Sciatic nerve (tissue), 2 donors: ENCODE measurements at places on chromosomes 4 and X.

DNA sequence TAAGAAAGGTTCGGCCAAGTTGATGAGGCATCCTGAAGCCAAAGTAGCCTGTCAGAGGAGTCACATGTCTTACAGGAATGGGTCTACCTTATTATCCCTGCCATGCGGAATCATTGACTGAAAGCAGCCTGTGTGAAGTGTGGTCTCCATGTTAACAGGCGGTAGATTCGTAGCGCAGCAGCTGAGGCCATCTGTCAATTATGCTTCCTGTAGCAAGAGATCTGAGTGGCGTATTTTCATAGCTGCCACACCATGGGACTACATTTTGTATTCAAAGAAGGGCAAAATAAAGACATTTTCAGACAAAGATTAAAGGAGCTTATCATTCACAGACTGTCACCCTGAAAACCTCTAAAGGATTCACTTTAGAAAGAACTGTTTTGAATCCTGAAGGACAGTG, 11.2 kb upstream of the MED14 start:
- no peak for DNase-seq

GRCh38 chr4:25767877-25768725, 94.7 kb downstream of the SEL1L3 start:
- DNase-seq: peak; percentile 68

- no peak for DNase-seq
Measured at GRCh38 chr4:19329077-19329476, 922.6 kb upstream of the SLIT2 start.

GRCh38 chr4:81806485-81806884, 334.8 kb upstream of the RASGEF1B start:
- no peak for DNase-seq

GRCh38 chrX:39692796-39693195, 405.0 kb downstream of the BCOR start:
- no peak for DNase-seq

GRCh38 chr4:104719539-104720230, 225.0 kb upstream of the CXXC4 start:
- no peak for DNase-seq

GRCh38 chr4:10295301-10295700, 161.9 kb downstream of the ZNF518B start:
- DNase-seq: no peak

DNA sequence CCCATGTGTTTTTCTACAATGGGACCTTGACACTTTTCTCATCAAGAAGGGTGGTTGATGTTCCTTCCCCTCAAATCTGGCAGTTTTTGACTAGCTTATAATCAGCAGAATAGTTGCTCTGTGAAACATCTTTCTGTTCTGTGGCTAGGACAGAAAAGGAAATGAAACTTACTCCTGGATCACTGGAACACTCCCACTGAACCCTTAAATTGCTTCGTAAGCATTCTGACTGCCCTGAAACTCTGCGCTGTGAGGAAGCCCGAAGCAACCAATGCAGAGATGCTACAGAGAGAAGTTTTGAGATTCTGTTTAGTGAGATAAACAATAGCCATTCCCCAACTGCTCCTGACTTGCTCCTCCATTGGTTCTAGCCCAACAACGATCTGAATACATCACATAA, 602.2 kb downstream of the CENPC start:
- no peak for DNase-seq

GRCh38 chr4:126087101-126087500, 772.3 kb downstream of the FAT4 start:
- DNase-seq: no peak

GRCh38 chr4:47617607-47618006, 132.5 kb downstream of the ATP10D start:
- no peak for DNase-seq

- DNase-seq: no peak
Measured at GRCh38 chr4:139085141-139085540, 69.6 kb downstream of the NOCT start.

DNA sequence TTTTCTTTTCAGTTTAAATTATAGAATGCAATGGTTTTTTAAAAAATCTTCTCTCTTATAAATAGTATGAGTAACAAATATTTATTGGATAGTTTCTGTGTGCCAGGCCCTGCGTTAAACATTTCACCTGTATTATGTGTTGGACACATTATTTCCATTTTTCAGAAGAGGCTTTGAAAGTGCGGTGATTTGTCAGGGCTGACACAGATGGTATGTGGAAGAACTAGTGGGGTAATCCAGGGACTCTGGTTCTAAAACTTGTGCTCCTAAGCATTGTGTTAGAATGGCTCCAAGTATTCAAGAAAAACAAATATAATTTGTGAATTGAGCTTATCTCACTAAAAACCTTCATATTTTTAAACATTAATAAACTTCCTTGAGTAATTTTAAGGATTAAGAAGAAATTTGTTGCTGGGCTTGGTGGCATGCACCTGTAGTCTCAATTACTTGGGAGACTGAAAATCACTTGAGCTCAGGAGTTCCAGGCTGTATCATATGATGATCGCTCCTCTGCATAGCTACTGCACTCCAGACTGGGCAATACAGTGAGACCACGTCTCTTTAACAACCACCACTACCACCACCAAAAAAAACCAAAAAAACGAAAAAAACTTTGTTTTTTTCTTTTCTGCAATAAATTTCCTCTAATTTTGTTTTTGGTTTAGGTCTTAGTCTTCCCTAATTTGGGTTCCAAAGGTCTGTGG, 40.0 kb downstream of the RAPGEF2 start:
- no peak for DNase-seq

DNA sequence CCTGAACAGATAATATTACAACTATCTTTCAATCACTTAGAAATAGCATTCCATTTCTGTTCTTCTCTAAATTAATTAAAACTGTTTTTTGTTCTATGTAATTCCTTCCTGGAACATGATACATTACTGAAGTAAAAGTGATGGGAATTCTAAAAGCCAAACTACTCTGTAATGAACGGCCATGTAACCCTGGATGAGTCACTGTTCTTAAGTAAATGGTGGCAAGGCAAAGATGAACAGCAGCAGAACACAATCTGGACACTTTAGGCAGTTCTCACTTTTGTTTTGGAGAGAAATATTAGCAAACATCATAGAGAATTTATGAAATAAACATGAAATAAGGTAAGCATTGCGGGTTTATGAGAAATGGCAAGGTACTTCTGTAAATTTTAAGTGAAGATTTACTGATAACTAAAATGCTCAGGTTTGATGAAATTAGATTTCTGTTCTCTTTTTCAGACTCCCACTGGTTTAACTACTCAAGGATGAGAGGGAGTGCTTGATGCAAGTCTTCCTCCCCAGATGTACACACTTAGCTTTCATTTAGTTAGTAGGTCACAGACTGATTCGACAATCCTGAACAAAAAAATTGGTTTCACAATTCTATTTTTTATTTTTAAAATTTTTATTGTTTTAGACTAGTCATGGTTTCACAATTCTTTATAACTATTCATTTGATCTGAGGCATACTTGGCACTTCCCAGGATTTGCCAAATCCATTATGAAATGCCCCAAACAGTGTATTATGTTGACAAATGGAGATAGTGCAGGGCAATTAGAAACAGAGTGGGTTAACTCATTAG, 964 bp upstream of the GPR82 start:
- DNase-seq: no peak

DNA sequence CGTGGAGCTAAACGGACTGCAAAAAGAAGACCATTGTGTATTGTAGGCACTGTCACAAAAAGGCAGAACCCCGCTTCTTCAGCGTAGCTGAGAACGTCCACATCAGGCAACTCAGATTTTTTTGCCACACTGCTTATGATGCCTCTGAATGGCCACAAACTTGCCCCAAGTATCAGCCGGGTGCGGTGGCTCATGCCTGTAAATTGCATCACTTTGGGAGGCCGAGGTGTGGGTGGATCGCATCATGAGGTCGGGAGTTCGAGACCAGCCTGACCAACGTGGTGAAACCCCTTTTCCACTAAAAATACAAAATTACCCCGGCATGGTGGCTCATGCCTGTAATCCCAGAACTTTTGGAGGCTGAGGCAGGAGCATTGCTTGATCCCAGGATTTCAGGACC, 14.9 kb upstream of the IL3RA start:
- DNase-seq: no peak

DNA sequence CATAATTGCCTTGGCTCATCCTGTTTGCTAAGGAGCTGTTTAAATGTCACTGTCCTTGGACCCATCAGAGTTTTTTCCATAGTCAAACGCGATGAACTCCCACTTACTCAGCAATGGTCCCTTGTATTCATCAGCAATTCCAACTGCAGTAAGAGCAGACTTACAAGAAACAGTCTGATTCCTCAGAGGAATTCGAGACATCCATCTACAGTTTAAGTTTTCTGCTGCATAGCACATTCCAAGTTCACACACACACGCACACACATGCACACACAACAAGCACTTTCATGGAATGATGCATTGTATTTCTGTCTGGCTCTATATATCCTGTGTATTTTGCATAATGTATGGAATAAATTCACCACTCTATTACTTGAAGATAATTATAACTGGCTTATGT, 32.7 kb upstream of the TMEM150C start:
- DNase-seq: no peak

DNA sequence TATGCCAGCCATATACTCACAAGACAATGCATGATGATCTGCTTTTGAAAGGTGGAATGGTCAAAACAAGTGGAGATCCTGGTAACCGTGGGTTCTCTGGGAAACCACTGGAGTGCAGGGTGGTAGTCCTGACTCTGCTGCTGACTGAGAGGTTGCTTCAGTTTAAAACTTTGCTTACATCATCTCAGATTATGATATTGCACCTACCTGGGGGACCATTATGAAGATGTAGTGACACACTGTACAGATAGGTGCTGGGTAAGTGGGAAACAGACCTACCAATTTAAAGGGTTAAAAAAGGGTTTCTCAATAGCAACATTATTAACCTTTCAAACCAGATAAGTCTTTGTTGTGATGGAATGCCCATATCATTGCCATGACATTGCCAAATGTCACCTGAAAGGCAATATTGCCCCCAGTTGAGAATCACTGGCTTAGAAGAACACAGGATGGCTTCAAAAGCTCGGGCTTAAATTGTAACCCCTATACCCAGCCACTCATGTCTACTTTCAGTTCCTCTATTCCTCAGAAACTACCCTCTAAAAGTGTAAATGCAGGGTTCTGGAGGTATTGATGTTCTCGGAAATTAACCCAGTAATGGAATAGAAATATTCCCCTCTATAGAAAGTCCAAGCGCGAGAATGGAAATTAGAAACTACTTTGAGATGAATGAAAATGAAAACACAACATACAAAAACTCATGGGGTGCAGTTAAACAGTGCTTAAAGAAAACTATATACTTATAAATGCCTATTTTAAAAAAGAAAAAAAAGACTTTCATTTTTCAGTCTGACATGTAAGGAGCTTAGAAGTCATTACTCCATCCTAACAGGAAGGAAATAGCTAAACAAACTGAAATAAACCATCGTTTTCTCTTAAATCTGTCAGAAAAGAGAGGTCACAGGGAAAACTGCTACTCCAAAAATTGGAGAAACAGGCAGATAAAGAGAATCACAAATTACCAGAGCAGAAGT, 65.8 kb downstream of the ARHGEF6 start:
- no peak for DNase-seq

DNA sequence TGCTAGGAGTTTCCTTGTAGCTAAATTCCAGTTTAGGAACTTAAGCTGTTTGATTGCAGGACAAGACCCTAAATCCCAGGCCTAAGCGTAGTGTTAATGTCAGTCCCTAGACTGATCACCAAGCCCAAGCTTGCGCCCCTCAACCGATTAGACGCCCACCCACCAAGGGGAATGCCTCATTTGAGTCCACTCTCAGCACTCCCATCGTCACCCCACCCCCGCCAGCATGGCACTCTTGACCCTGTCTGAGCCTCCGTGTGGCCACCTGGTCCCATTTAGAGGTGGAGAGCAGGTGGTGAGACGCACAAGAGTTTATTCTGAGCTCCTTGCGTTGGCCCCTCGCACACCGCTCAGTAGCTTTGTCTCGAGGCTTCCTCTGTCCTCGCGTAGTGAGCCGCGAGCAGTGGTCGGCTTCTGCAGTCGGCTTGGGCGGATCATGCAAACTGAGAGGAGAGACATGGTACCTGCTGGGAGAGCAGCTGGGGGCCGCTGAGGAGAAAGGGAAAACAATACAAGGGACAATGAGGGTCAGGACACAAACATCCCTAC, 48.5 kb upstream of the ZNF157 start:
- DNase-seq: no peak

DNA sequence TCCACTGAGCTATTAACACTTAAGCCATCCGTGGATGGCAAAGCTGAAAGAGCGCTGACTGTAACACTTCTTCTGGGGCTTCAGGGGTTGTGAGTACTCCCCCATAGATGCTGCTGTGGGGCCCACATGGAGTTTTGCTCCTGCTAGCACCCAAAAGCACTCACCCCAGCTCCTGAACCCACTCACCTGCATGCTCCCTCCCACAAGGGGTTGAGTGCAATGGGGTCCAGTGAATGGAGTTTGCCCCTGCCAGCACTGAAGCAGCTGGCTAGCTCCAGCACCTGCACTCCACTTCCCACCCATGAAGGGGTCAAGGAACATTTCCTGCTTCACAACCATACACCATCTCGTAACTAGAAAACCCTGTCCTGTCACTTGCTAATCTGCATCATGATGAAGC, 78.9 kb downstream of the IL21 start:
- DNase-seq: no peak

GRCh38 chr4:16043642-16044498, 40.0 kb downstream of the PROM1 start:
- DNase-seq: no peak

DNA sequence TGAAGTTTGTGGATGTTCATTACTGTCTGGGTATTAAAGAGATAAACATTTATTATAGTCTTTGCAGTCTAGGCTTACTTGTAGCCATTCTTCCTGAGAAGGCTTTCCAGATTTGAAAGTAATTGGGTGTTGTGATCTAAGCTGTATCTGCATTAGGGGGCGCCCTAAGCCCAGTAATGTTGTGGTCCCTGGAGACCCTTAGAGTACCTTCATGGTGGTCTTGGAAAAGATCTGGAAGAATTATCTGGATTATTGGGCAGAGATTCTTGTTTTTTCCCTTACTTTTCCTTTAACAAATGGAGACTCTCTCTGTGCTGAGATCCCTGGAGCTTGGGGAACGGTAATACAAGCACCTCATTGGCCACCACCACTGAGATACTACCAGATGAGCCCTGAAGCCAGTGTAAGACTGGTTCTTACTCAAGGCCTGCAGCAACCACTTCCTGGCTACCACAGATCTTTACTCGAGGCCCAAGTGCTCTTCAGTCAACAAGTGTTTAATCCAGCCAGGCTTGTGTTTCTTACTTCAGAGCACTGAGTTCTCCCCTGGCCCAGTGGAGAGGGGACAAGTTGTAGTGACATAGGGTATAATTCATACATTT, 63.1 kb downstream of the RTL3 start:
- DNase-seq: no peak

GRCh38 chr4:139761461-139761860, 95.8 kb downstream of the MGST2 start:
- DNase-seq: no peak

DNA sequence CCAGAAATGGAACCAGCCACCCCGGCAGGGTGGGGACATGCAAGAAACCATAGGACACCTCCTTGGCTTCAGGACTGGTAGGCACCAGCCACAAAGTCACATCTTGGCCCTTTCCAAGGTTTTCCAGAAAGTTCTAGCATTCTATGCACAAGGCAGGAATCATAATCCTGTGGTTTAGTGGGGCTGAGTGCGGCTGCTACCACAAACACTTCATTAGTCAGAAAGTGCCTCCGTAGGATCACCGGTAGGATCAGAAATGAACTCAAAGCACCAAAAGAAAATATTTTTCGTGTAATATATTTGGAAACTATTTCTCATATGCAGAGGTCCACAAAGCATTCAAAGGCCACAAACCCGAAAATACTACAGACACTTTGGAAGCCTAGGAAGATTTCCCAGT, 191.7 kb downstream of the PTTG2 start:
- DNase-seq: no peak

- DNase-seq: no peak
Measured at GRCh38 chr4:95268819-95269565, 279.8 kb downstream of the UNC5C start.
